Small intestine (tissue), 16 donors: ENCODE measurements at places on chromosomes 6 and 20. TPM values are rescaled to one million over a fixed set of nuclear protein-coding genes. Genes with fewer than 3 reads are reported as not detected.

RAET1G gene
- polyA plus RNA-seq, result not detected

DNA sequence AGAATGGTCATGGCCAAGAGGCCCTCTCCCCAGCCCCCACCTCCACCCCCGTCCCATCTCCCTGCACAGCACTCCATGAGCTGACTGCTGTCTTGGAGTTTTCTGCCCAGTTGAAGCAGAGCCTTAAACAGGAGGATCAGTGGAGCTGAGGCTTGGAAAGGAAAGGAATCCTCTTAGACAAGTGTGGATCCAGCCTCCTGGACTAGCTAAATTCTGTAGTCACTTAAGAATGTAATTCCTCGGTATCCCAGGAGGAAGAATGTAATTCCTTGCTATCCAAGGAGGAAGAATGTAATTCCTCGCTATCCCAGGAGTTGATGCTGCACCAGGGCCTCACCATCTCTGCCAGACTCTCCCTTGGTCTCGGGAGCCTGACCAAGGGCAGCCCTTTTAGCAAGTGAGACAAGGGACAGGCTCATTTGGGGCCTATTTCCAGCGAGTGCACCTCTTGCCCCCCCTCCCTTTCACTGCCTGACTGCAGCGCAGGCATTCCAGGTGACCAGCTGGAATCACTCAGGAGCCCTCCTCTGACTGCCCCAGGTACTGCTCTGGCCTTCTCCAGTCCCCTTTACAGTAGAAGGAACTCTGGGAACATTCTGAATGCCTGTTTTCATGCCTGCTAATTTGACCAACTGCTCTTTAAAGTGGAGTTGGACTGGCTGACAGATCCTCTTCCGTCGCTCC lies 76.2 kb downstream of the TCP11 start:
- no peak for DNase-seq

DNA sequence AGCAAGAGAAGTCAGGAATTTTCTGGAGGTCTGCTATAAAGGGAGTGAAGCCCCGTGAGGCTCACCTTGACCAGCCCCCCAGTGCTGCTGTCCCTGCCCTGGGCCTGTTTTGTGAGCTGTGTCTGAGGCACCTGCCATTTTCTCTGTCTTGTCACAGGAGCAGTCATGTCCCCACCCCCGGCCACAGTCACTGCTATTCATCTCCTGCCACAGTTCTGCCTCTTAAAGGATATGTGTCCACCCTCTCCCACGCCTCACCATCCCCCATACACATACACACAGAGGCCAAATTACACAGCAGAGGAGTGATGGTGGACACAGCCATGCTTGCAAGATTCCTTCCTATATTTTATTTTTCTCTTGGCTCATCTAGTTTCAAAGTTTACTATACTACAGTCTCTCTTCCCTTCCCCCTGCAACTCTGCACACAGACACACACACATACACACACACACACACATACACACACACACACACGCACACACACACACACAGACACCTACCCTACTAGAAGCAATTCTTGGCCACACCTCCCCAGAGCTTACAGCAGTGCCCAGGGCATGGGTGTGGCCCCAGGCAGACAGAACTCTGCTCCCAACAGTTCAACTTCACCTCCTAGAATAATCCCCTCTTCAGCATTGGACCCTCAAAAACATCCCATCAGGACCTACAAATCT lies 68.7 kb upstream of the TAB2 start:
- peak; percentile 62 for DNase-seq

DNA sequence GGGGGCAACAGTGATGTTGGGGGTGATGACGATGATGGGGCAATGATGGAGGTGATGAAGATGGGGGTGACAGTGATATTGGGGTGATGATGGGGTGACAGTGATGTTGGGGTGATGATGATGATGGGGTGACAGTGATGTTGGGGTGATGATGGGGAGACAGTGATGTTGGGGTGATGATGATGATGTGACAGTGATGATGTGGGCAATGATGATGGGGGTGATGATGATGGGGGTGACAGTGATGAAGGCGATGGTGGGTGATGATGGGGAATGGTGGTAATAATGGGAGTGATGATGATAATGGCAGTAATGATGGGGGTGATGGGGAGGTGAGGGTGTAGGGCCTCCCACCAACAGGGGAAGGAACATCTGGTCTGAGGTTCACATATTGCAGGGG lies 150.6 kb downstream of the ERMARD start:
- DNase-seq, result no peak

KIAA0408 gene
- 2.6 TPM for polyA plus RNA-seq

- DNase-seq, result peak; percentile 66
Observed at GRCh38 chr6:106069478-106069877, 16.7 kb upstream of the PRDM1 start.

GRCh38 chr20:34491226-34491931 lies 24.8 kb upstream of the DYNLRB1 start:
- DNase-seq, result no peak

DNA sequence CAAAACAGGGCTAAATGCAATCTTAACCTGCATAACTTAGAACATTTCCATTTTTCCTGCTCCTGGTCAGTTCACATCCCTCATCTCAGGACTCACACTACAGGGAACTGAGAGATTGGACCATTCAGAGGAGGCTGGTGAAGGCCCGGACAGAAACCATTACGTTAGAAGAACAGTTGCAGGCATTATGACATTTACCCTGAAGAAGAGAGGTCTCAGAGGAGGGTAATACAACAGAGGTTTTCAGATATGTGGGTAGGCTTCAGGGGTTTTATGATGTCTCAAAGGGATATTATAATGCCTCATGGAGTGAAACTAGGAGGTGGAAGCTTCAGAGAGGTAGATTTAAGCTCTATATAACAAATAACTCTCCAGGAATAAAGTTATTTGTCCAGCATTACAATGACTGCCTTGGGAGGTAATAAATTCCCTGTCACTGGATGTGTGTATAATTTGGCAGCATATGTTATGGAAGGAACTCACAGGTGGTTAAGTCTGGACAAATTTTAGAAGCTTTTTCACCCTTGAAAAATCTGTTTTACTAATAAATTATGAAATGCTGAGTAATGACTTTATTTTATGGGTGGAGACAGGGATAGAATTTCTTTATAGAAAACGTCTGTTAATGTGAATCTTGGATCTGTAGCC lies 36.7 kb upstream of the RIPOR2 start:
- DNase-seq, result no peak

DNA sequence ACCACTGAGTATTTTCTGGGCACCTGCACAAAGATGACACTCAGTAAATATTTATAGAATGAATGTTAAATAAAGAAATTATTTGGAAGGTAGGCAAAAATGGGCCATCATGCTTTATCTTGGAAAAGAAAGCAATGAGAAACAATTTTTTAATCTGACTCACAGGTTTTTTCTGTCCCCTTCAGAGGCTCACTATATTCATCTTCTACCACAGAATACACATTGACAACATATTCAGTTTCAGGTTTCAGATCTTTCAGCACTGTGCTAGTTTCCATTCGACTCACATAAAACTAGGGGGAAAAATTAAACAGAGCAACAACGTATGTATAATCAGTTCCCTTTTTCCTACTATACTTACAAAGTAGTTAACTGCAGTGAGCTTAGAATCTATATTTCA lies 58.3 kb downstream of the COL12A1 start:
- no peak for DNase-seq

- no peak for DNase-seq
Observed at GRCh38 chr20:9163251-9163650, 94.4 kb downstream of the PLCB4 start.

- DNase-seq, result no peak
Observed at GRCh38 chr6:154267508-154268106, 89.0 kb downstream of the IPCEF1 start.

DNA sequence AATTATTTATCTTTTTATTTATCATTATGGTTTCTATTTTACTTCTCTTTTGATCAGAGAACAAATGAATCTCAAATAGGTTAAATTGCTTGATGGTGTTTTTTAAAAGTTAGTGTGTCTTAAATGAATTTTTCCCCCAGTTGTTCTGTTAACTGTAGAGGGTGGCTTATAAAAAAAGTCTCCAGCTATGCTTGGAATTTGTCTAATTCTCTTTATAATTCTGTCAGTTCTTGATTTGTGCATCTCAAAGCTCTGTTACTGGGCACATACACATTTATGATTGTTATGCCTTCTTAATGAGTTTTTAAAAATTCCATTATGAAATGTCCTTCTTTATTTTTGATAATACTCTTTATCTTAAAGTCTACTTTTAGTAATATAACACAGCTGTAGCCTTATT lies 58.0 kb downstream of the LIN28B start:
- DNase-seq, result no peak

DNA sequence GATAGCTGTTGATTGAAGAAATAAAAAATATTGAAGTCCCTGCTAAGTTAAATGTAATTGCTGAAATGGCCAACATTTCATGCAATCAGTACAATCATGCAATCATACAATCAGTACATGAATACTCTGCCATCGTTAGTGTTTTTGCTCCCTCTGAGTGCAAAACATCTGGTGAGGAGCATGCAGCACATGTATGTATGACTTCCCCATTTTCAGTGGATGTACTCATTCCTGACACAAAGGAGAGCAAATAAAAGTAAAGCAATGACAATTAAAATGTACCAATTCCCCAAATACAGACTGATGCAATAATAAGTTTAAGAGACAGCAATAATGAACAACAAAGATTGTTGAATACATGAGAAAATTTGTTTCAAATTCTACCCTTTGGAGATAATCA lies 140.7 kb downstream of the PLCB1 start:
- DNase-seq, result no peak

- no peak for DNase-seq
Observed at GRCh38 chr6:165574220-165575157, 88.6 kb downstream of the PDE10A start.

SLC26A8 gene
- 0.16 TPM for polyA plus RNA-seq

DNA sequence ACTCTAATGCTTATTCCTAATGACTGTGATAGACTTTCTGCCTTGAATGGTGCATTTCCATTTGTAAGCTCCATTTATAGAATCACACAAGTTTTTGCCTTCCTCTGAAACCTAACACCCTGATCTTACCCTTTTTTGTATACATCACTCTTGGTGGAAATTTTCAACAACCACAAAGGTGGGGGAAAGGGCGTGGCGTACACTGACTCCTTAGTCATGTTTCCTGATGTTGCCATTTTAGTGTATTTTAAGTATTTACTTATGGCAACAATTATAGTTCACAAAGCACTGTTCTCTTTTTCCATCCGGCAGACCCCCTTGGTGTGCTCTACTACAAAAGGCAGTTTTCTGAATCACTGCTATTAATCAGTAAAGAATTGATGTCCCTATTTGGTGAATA lies 92.0 kb downstream of the ATXN1 start:
- DNase-seq, result peak; percentile 50

GRCh38 chr20:62795023-62795761 lies 1.1 kb upstream of the MRGBP start:
- DNase-seq, result peak; percentile 73

CGAS gene
- polyA plus RNA-seq, result 2.2 TPM

FOXQ1 gene
- 0.54 TPM for polyA plus RNA-seq

DNA sequence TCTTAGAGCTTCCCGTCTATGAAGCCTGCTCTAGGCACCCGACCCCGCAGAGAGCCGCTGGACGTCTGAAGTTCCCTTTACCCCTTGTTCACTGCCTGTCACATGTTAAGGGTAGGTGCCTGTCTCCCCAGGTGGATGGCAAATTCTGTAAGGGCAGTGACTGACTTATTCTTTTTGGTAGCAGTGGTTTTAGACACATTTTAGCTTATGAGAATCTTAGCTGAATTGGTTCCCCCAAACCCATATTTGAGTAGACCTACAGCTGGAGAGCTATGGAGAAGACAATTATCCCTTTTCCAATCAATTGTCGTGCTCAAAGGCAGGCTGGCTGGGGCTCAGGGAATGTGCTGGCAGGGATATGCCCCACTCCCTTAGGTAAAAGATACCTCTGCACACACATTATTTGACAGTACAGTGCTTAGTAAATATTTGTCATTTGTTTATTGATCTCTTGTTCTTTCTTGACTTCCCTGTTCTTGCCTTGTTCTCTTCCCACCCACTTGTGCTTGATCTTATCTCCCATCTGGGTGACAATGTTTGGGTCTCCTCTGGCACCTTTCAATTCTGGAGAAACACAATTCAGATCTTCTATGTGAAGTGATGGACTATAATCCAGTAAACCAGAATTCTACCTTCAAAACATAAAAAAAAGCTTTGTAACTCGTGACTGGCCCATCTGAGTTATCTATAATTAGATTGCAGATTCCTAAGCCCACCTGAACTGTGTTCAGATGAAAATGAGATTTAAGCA lies 114.3 kb upstream of the SLC2A12 start:
- DNase-seq, result peak; percentile 55

LY6G6D gene
- not detected for polyA plus RNA-seq

- no peak for DNase-seq
Observed at GRCh38 chr6:126300126-126300525, 39.8 kb upstream of the CENPW start.

DNA sequence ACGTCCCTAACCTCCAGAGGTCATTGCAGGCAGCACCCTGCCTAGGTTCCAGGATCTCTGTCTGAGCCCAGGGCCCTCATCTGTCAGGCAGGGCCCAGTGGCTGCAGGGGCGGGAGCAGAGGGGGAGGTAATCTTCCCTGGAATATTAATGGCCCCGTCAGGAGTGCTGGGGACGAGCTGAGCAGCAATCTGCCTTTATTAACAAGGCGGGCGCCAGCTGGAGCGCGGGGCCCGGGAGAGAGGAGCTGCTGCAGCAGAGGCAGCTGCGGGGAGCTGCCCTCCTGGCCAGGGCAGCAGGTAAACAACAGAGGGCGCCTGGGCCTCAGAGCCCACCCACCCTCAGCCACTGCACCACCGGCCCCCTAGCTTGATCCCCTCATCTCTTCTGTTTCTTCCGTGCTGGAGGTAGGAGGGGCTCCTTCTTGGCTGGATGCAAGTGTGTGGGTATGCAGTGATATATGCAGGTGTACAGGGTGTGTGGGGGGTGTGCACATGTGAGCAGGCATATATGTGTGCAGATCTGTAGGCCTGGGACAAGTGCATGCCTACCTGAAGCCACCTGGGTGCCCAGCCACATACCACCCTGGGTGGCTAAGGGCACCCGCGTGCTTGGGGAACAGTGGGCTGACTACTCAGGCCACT lies 131.8 kb upstream of the MLN start:
- DNase-seq, result no peak

GRCh38 chr6:39215640-39216158 lies 13.6 kb downstream of the KCNK5 start:
- no peak for DNase-seq

DNA sequence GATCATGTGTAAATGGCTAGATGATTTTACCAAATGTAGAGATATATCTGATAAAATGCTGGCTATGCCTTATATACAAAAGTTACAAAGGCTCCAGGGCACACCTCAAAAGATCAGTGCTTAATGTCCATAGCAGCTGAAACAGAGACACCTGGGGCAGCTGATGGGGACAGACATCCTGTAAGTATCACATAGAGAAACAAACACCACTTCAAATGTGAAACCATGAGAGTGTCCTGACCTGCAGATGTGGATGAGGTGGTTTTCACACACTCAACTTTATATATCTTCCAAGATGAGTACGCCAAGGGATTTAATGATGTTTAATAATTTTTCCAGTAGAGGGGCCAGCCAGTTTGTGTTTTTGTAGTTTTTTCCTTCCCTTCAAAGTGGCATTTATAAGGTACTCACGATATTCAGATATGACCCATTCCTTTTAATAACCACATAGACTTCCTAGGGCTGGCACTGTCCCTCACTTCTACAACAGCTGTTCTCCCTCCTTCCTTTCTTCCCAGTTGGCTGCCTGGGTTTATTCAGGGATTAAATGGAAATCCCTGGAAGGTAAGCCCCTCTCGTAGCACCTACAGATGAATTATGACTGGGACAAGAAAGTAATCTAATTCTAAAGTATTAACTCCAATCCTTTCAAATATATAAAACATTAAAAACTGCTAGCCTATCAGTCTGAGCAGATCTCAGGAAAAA lies 50.3 kb upstream of the MCM9 start:
- no peak for DNase-seq

GRCh38 chr6:118597636-118598035 lies 49.5 kb downstream of the PLN start:
- no peak for DNase-seq
